ENCODE measurements at places on chromosomes 5 and 9.
A peak's percentile ranks its signal among the peaks of the same experiment; 100 is the strongest.

- peak; percentile 48 for DNase-seq
Measured at GRCh38 chr9:69174616-69175463, 763 bp downstream of the TJP2 start.

GRCh38 chr5:168513861-168514428 is 15.2 kb upstream of the FBLL1 start:
- no peak for DNase-seq

DNA sequence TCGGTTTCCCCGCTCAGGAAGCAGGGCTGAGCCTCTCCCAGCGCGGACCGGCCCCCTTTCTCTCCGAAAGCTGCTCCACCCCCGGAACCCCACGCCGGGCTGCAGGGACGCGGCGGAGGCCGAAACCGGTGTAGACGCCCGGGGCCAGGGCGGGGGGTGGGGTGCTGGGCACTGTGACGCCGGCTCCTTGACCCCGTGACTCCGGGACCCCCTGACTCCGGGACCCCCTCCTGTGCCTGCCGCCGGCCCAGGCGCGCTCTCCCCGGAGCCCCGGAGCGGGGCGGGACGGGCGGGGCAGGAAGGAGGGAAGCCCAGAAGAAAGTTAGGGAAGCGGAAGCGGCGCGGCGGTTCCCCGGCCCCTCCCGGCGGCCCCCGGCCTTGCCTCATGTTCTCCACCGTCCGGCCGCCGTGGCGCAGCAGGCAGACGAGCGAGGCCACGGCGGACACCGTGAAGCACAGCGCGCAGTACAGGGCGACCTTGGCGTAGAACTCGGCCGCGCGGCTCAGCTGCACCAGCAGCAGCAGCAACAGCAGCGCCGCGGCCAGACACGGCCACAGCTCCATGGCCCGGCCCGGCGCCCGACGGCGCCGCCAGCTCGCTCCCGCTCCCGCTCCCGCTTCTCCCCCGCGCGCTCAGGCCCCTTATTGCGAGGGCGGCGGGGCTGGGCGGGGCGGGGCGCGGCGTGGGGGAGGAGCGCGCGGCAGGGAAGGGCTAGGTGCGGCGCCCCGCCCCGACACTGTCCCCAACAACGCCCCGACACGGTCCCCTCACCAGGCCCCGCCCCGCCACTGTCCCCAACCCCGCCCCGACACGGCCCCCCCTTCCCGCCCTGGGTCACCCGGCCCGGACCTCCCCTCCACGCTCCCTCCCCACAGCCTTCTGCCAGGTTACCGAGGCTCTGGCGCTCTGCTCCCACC is at the start of gene AGPAT2:
Gene AGPAT2 (minus strand): TSS at position 664 of the 918 bp plus-strand sequence. CDS start 100 bp downstream, at position 564.
- DNase-seq: no peak

GRCh38 chr9:38215465-38215864 is 146.4 kb upstream of the SHB start:
- DNase-seq: no peak

DNA sequence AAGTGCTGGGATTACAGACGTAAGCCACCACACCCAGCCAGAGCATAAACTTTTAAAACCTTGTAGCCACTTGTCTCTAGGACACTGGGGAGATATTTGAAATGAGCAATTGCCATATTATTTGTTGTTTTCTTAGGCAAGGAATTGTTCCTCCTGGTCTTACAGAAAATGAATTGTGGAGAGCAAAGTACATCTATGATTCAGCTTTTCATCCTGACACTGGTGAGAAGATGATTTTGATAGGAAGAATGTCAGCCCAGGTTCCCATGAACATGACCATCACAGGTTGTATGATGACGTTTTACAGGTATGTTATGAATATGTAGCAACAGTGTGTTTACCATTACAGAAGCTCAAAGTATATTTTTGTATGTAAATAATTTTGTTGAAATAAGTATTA is 30.5 kb downstream of the SFXN1 start:
- peak; percentile 7 for DNase-seq

DNA sequence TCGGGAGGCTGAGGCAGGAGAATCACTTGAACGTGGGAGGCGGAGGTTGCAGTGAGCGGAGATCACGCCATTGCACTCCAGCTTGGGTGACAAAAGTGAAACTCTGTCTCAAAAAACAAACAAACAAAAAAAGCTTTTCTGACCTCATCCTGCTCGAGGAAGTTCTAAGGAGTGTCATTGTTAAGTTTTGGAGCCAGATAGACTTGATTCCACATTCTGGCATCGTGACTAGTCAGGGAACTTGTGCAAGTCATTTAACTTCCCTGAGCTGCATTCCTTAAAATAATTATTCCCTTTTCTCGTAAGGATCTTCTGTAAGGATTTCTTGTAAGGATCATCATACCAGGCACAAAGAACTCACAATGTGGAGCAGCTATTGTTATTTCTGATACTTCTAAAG is 26.2 kb downstream of the SNX24 start:
- DNase-seq: no peak

- no peak for DNase-seq
Measured at GRCh38 chr5:114419959-114420358, 58.1 kb downstream of the KCNN2 start.

- no peak for DNase-seq
Measured at GRCh38 chr9:81661339-81661738, 28.0 kb downstream of the TLE1 start.

GRCh38 chr9:113958556-113958955 is 82.4 kb downstream of the ZNF618 start:
- no peak for DNase-seq

DNA sequence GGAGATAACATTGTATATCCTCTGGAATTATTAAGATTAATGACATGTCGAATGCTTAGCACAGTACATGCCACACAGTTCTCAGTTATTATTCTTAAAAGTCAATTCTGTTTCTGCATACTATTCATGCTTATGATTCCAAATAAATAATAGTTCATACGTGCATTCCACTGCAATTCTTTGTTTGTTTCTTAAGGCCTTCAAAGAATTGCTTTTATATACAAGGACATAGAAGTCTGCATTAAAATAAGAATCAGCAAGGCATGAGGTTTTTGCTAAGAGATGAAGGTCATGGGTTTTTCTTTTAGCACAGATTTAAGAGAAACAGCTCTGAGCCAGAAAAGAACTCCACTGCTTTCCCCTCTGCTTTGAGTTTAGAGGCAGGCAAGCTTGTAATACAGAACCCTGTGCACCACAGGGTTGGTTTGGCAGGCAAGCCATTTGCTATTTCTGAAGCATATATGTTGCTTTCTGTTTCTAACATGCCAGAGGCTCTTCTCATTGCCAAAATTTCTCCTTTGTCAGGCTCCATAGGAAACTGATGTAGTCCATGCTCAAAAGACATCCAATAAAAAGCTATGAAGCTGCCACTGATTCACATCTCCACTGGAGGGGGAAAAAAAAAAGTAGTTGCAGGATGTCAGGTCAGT is 420.6 kb upstream of the TYRP1 start:
- no peak for DNase-seq

DNA sequence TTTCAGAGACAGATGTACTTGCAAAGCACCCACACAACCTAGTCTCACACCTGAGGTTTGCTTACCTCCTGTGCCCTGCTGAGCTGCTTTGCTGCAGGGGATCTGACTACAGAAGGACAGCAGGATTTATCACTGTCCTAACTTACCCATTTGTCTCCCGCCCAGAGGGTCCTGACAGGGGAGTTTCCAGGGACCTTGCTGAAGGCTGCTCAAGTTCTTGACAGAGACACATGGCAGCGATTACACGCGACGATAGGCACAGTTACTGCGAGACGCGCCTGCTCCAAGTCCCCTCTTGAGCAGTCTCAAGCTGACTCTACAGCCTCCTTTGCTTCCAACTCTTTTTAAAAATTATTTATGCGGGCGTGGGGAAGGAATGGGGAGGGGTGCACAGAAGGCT is 24.6 kb upstream of the GALNT10 start:
- no peak for DNase-seq

- DNase-seq: no peak
Measured at GRCh38 chr5:97095318-97095732, 47.1 kb downstream of the LIX1 start.

DNA sequence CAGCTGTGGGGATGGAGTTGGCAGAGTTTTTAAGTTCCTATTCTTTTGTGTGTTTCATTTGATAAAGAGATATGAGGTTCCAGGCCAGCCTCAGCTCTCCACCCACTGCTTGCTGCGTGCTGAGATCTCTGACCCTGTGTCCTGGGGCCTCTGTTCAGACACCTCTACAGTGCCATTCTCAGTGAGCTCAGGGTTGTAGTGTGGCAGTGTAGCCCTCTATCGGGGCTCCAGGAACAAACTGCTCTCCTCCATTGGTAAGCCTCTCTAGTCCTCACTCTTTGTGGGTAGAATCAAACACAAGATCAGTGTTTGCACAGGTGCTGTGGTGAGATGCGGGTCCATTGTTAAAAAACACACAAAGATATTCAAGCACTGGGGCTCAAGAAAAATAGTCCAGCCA is 386.6 kb upstream of the RPS23 start:
- peak; percentile 14 for DNase-seq

GRCh38 chr5:132207778-132208177 is 19.9 kb downstream of the P4HA2 start:
- no peak for DNase-seq

GRCh38 chr9:34520096-34520495 is 2.7 kb downstream of the ENHO start:
- DNase-seq: no peak

- DNase-seq: no peak
Measured at GRCh38 chr9:110191615-110192014, 16.3 kb downstream of the C9orf152 start.

DNA sequence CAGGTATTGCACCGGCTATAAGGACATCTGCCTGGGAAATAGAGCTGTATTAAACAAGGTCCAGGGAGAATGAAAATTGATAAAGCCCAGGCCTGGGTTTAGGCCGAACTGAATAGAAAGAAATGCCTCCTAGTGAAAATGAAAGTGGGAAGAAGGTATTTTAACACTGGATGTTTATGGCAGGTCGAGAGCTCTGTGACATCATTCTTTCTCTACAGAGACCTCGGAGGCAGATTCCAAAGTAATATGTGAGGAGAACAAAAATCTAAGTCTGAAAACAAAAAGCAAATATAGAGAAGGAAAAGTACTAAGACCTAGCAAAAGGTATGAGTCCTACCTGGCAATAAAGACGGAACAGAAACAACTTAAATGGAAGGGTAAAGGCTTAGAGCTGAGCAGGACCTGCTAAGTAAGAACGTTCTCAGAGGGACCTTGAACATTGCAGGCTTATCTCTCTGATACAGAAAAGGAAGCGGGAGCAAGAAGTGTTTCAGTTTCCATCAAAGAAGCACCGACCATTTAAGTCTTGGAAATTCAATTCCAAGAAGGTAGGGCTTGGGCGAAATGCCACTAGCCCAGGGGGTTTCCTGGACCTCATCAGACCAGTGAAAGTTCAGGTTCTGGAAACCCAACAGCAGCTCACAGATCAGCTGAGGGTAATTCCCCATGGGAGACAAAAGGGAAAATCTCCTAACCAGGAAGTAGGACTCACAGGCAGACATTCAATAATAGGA is 80.0 kb downstream of the SUSD1 start:
- no peak for DNase-seq

DNA sequence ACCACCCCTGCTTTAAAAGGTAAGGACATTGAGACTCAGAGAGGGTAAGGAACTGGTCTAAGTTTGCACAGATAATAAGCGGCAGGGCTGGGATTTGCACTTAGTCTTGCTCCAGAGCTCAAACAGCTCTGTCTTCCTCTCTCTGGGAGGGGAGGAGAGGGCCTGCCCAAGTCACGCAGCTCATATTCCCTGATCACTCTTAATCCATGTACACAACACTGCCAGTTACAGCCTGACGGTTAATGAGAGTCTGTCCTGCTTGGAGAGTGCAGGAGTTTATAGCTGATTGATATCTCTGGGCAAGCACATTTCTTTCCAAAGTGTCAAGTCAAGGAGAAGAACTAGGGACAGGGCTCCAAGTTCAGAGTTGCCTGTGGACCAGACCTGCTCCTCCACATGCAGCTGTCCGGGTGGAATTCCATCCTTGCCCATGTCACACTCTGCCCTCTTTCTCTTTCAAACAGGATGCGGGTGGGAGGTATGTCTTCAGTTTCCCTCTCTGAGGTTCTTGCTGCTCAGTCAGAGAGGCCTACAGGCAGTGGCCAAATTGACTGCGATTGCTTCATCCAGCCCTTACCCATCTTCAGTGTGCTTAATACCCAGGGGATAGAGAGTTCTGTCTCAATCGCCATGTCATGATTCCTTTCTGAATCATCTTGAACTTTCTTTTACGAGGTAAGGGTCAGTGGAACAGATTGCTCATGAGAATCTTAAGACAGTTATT is 54.5 kb downstream of the GALNT12 start:
- no peak for DNase-seq

- no peak for DNase-seq
Measured at GRCh38 chr9:24602693-24603352, 57.1 kb upstream of the IZUMO3 start.

GRCh38 chr9:38015266-38015665 is 53.8 kb downstream of the SHB start:
- no peak for DNase-seq

DNA sequence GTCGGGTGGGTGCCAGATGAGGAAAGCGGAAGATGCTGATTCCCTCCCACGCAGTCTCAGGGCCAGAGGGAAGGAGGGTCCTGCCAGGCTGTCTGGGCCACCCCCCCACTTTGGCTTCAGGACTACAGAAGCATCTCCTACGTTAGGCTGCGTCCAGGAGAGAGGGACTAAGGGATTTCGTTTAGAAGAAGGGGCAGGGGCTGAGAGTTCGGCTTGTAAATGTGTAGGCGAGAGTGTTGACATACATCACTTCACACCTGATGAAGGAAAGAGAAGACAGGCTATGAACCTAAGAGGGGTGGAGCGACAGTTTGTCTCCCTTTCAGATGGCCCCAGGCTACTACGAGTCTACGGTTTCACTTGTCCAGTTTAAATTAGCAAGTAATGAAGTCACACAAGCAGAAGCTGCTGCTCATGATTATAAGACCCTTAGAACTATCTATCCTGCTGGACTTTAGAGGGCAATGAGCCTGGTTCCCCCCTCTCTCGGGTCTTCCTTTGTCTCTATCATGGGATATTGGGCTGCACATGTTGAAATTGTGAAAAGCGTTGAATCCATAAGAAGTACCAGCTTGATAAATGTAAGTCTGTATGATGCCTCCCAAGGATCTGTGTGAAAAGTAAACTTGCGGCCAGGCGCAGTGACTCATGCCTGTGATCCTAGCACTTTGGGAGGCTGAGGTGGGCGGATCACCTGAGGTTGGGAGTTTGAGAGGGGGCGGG is 193.0 kb downstream of the AOPEP start:
- no peak for DNase-seq

- no peak for DNase-seq
Measured at GRCh38 chr9:114209151-114209550, 53.8 kb downstream of the COL27A1 start.

DNA sequence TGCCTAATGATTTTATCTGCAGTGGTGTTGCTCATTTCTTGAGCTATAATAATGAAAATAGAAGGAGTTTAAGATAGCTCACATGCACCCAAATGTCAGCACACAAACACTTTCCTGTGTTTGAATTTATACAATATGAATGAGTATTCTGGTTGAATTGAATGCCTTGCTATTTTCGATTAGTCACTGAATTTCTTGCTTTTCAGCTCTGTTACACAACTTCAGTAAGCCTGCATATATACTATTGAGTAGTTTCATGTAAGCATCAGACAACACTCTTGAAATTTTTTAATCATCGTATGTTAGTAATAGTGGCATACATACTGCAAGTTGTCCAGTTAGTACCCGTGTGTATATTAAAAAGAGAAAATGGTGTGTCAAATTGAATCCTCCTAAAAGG is 281.5 kb upstream of the GRIA1 start:
- DNase-seq: no peak

Data from HepG2 (cell line).